ENCODE measurements at places on chromosomes 3 and 15.

GRCh38 chr15:60259469-60259868 lies 138.3 kb downstream of the ANXA2 start:
- DNase-seq = no peak

GRCh38 chr15:78651930-78652615 lies 11.1 kb upstream of the CHRNB4 start:
- DNase-seq = no peak

GRCh38 chr3:152289708-152290107 lies 21.0 kb downstream of the MBNL1 start:
- no peak for DNase-seq

DNA sequence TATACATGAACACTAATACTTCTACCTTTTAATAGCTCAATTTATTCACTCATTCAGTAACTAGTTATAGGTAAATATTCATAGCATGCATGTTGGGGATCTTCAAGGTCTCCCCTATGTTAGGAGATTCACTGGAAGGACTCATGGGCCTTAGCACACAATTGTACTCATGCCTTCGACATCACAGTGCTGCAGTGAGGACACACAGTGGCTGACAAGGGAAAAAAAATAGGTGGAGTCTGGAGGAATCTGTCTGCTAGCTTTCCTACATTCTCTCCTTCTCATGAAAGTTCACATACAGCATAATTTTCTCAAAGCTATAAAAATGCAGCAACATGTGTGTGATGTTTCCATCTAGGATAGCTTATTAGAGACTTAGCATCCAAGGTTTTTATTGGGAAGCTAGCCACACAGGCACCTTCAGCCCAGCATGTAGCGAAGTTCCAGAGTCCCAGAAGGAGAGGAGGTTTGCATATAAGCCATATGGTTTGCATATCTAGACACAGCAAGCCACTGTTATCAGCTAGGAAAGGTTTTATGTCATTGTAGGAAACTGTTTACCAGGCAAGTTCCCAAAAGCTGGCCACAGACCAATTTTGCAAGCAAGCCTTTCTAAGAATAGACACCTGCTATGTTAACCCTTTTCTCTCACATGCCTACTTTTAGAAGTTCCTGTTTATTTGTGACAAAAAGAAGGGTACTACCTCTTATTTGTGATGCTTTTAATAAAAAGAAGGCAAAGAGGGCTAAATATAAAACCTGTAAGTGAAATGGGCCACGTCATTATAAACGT lies 46.4 kb downstream of the MORC1 start:
- no peak for DNase-seq

DNA sequence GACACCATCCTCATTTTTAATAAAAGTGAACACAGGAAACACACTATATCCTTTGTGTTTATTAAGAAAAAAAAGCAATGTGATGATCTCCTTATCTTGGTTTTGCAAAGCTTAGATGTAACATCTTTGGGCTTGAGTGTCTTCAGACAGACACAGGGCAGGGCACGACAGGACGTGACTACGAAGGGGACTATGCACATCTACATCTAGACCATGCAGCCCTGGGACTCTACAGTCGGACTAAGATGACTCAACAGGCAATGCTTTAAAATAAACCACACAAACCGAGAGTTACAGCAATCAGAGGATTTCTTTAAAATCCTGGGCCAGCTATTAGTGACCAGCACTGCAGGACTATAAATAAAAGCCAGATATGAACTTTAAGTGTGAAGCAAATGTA lies 22.8 kb upstream of the TM2D3 start:
- DNase-seq = no peak
